Vagina (tissue), 2 donors: ENCODE measurements at places on chromosomes 13 and 19.

DNA sequence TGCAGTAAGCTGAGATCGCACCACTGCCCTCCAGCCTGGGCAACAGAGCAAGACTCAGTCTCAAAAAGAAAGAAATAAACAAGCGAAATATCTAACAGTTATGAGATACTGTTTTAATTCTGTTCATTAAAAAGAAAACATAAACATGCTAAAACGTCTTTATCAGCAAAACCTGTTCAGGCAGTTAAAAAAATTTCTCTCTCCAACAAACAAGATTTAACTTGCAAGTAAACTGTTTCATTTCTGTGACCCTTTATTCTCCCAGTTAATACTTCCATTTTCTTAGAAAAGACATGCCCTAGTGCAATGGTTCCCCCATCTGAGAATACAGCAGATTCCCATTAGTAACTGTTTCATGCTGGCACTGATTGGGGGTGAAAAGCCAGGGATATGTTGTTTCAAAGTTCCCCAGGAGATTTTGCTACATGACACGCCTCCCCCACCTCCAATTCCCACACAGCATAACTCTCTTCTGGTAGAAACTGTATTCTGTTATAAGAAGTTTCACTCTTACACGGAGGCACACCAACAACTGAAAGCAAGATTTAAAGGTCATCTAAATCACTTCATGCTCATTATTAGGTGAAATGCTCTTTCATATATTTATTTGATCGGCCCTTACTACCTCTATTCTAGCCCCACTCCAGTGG lies 24.4 kb downstream of the ELF1 start:
- no peak for DNase-seq

DNA sequence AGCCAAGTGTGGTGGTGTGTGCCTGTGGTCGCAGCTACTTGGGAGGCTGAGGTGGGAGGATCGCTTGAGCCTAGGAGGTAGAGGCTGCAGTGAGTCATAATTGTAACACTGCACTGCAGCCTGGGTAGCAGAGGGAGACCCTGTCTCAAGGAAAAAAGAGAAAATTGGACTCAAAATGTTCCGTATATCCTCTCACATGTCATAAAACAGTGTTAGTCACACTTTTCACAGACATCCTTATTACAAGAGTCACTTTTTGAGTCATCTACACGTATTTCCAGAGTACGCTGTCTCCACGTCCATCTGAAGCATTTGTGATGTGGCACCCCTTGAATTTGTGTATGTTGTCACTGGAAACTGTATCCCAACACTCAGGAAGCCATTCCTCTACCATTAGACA lies 133.0 kb downstream of the SIPA1L3 start:
- DNase-seq = no peak

DNA sequence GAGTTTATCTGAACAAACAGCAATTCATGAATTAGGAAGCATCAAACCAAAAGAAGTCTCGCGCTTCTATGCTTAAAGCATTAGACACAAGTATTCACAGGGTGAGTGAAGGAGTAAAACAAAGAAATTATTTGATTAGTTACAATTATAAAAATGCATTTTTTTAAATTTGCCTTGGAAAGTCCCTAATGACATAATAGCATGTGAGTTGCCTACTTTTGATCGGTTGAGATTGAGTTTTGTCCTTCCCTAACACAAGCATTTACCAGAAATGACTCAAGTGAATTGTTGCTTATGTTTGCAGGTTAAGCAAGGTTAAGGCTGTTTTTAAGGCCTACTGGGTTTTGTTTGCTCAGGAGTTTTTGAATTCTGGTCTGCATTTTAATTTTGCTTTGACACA lies 389 bp upstream of the ZNF649 start:
- no peak for DNase-seq

DNA sequence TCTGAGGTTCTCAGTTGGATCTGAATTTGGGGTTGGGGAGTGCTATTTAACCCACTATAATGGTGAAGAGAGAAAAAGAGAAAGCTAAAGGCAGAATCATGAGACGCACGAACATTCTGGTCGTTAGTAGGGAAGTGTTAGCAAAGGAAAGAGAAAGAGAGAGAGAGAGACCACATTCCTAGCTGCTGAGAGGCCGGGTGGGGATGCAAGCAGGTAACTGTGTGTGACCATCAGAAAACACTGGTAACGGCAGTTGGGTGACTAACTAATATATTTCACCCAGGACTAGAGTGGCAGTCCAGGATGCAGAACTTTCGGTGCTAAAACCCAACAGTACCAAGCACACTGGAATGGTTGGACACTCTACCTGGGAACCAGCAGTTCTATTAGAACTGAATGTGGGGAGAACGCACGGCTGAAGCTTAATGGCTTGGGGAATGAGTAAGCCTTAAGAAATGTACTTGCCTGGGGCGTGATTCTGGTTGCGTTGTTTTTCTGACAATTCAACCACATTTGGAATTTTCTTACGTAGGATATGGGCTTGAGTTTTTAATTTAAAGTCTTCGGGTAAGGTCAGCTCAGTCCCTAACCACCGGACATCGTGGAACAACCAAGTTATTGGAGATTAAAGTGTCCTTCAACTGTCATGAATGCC lies 130.2 kb downstream of the DNAJC15 start:
- DNase-seq = no peak

GRCh38 chr13:50366488-50367174 lies 351.4 kb downstream of the KCNRG start:
- DNase-seq = no peak

DNA sequence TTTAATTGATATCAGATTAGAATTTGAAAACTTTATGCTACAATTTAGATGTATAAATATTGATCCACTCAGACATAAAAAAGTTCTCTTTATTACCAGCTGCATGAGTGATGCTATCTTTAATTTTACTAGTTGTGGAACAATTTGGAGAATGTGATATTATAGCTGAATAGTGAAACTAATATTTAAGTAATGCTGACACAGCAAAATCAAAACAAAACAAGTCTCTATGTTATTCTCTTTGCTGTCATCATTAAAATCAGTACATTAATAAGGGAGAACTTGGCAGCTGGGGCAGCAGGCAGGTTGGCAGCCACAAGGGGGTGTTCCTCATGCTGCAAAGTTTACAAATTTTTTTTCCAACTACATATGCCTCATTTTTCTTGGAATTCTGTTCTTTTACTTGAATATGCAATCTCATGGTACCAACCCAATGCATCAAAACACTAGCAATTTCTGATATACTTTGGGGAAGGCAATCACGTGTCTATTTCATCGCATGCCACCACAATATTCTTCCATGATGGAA lies 585.3 kb downstream of the FGF9 start:
- DNase-seq = no peak
